Smooth muscle cell of trachea (primary cell): ENCODE measurements at places on chromosomes 2 and 18. TPM values are rescaled to one million over a fixed set of nuclear protein-coding genes. Genes with fewer than 3 reads are reported as not detected.

Gene CNRIP1
- total RNA-seq: 23.0 and 28.1 TPM in 2 replicates

Gene SCN9A
- total RNA-seq: 20.5 and 40.9 TPM in 2 replicates

Gene RAB27B
- total RNA-seq: 1.0 and 2.0 TPM in 2 replicates

Gene ARHGEF4
- total RNA-seq: 1.3 and 4.0 TPM in 2 replicates

Gene NYAP2
- total RNA-seq: not detected in 2 replicates

Gene TRIB2
- total RNA-seq: 16.6 and 18.4 TPM in 2 replicates

Gene FNDC4
- 21.7 and 34.7 TPM in 2 replicates for total RNA-seq

Gene HOXD3
- 0.29 TPM in 1 of 2 replicates, not detected in the other for total RNA-seq

Gene TACR1
- 0.33 TPM in 1 of 2 replicates, not detected in the other for total RNA-seq

Gene DPYSL5
- under 0.01 TPM in 1 of 2 replicates, not detected in the other for total RNA-seq

Gene RAPGEF4
- total RNA-seq: 0.66 and 1.2 TPM in 2 replicates

Gene CD226
- total RNA-seq: 0.44 and 0.66 TPM in 2 replicates

Gene STEAP3
- 25.6 and 34.6 TPM in 2 replicates for total RNA-seq

Gene NETO1
- total RNA-seq: 0.17 TPM in 1 of 2 replicates, not detected in the other

Gene SERPINB10
- total RNA-seq: not detected in 2 replicates

Gene MTLN
- 49.3 and 66.8 TPM in 2 replicates for total RNA-seq

Gene CIB4
- not detected in 2 replicates for total RNA-seq

Gene LCT
- under 0.01 TPM in 2 replicates for total RNA-seq

Gene TUBB8B
- not detected in 2 replicates for total RNA-seq

Gene DHRS9
- not detected in 2 replicates for total RNA-seq

Gene GPR45
- total RNA-seq: not detected in 2 replicates

Gene MALL
- 39.9 and 41.2 TPM in 2 replicates for total RNA-seq

Gene GAD1
- total RNA-seq: 0.33 TPM in 1 of 2 replicates, not detected in the other

Gene ZDBF2
- 10.4 and 13.1 TPM in 2 replicates for total RNA-seq

Gene PREB
- 33.7 and 40.2 TPM in 2 replicates for total RNA-seq

Gene CRYGD
- total RNA-seq: not detected in 2 replicates

Gene OXER1
- total RNA-seq: 0.17 TPM in 1 of 2 replicates, not detected in the other

Gene GAREM1
- total RNA-seq: 1.7 and 3.5 TPM in 2 replicates

Gene NT5C1B
- total RNA-seq: not detected in 2 replicates

Gene UGT1A3
- total RNA-seq: not detected in 2 replicates

Gene FZD7
- total RNA-seq: 17.0 and 82.4 TPM in 2 replicates

Gene NGEF
- 0.44 and 4.3 TPM in 2 replicates for total RNA-seq

Gene BARD1
- 14.9 and 37.8 TPM in 2 replicates for total RNA-seq

Gene CRYBA2
- total RNA-seq: not detected in 2 replicates

Gene SPEG
- 11.3 and 21.7 TPM in 2 replicates for total RNA-seq

Gene GYPC
- 71.0 and 112 TPM in 2 replicates for total RNA-seq

Gene YWHAQ
- total RNA-seq: 382 and 579 TPM in 2 replicates

Gene RAB31
- total RNA-seq: 35.2 and 48.9 TPM in 2 replicates

Gene GALNT5
- total RNA-seq: 62.3 and 81.0 TPM in 2 replicates

Gene ABCG8
- not detected in 2 replicates for total RNA-seq

Gene CTNNA2
- total RNA-seq: under 0.01 TPM in 1 of 2 replicates, not detected in the other

Gene CFAP221
- total RNA-seq: not detected in 2 replicates

Gene HOXD1
- total RNA-seq: not detected in 2 replicates

Gene ZFP36L2
- 33.7 and 34.6 TPM in 2 replicates for total RNA-seq

Gene IL36G
- not detected in 2 replicates for total RNA-seq

Gene AQP12A
- not detected in 2 replicates for total RNA-seq

Gene GREB1L
- total RNA-seq: 0.15 TPM in 1 of 2 replicates, not detected in the other

Gene ATP8B1
- 65.3 and 83.7 TPM in 2 replicates for total RNA-seq

Gene CROCC2
- 0.50 and 1.0 TPM in 2 replicates for total RNA-seq

Gene SKOR2
- not detected in 2 replicates for total RNA-seq

Gene HRH4
- under 0.01 TPM in 2 replicates for total RNA-seq

Gene SFTPB
- total RNA-seq: not detected in 2 replicates

Gene SP5
- not detected in 2 replicates for total RNA-seq

Gene KCNG2
- total RNA-seq: 0.73 and 3.3 TPM in 2 replicates

Gene SLC38A11
- 0.29 and 0.99 TPM in 2 replicates for total RNA-seq

Gene SLC4A3
- 1.2 and 4.1 TPM in 2 replicates for total RNA-seq
